Activated CD4-positive, alpha-beta T cell treated with anti-CD3 and anti-CD28 coated beads for 48 hours (primary cell): ENCODE measurements at places on chromosomes 3 and 15.
A peak's percentile ranks its signal among the peaks of the same experiment; 100 is the strongest.

DNA sequence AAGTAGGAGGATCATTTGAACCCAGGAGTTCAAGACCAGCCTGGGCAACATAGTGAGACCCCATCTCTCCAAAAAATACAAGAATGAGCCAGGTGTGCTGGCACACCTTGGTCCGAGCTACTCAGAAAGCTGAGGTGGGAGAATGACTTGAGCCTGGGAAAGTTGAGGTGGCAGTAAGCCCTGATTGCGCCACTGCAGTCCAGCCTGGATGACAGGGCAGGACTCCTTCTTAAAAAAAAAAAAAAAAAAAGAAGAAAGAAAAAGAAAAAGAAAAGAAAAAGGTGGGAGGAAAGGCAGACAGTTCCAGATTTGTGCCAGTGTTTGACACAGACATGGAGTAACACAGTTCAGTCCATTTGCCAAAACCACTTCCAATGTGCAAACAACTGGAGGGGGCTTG lies 75.7 kb downstream of the ATP10A start:
- no peak for DNase-seq

DNA sequence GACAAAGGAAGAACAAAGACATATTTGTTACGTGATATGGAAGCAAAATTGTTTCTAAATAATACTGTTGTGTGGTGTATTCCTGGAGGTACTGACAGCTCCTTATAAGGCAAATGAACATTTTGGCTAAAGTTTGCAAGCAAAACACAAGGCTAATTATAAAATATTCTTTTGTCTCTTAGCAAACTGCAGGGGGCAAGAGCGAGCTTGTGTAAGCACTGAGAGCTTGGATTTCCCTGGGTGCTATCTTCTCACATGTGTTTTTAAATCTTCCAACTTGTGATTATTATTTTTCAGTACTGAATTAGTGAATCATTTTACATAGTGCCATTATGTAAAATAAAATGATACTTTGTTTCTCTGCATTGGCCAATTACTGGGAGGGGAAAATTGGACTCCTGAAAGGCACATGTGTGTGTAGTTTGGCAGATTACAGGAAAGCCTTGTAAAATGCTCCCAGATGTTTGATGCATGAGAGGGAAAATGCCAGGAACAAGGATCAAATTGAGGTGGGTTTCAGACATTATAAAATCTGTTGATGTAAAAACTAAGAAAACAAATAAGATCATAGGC lies 611.5 kb downstream of the AGBL1 start:
- DNase-seq = no peak

- no peak for DNase-seq
Measured at GRCh38 chr3:97692831-97693230, 71.7 kb upstream of the ARL6 start.

DNA sequence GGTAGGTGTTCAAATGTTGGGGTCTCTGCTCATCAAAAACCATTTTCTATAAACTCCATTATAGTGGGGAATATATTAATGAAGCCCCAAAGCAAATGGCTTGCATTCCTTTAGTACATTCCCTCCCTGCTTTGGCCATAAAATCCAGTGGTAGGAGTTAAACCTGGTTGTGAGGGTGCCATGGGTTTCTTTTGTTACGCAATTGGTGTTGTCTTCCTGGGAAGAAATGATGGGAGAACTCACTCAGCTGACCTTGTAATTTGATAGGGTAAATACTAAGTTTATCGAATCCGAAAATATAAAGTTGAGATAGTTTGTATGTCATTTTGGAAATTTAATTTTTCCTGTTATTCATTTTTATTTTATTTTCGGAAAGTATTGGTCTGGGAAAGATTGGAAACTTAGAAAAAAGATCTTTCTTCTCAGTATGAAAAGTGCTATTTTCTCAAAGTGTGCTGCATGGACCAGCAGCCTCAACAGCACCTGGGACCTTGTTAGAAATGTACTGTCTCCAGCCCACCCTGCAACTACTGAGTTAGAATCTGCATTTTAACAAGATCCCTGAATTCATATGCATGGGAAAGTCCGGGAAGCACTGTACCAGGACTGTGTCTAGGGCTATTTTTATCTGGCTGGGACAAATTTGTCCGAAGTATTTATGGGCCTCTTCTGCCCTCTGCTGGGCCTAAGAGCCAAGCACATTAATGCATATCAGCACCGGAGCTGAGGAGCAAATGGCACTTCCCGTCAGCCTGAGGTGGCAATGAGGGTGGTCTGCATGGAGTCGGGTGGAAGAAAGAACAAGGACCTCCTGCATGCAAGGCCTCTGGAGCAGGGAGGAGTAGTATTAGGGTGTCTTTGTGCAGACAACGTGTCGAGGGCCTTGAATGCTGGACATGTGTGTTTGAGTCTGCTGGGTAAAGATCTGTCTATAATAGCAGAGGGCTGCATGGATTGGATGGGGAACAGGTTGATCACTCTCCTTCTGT lies 54.7 kb downstream of the FAM81A start:
- DNase-seq = peak; percentile 47

- DNase-seq = no peak
Measured at GRCh38 chr3:23836536-23837230, 30.9 kb downstream of the UBE2E1 start.

DNA sequence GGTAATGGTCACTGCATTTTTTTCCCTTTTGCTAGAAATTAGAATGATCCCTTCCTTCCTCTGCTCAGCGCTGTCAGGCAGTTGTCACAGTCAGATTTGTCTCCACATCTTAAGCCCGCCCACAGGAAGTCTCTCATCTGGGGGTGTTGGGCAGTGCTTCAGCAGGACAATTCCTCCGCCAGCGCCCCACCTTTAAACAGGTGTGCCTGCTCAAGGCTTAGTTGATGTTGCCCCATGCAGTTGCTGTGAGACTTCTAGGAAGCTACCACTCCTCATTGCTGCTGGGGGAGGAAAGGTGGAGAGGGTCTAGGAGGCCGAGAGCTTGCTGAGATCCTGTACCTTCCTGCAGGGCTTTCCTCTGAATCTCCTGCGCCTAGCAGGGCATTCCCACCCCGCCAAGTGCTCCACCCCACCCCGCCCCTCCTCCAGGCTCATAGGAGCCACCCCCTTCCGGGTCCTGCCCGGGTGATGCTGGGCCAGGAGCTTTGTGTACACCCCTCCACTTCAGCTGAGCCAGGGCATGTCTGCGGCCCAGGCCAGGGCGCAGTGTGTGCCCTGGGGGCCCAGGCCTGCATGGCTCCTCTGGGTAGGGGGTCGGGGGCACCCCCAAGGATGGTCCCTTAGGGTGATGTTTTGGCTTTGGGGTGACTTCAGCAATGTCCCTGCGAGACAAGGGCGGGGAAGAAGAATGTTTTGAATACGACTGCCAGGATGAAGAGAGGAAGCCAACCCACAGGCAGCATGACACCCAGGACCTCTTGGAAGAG lies 68.7 kb downstream of the TRAK1 start:
- peak; percentile 31 for DNase-seq
